ENCODE measurements at places on chromosomes 12 and 14.

GRCh38 chr14:99213101-99213500 lies 58.9 kb downstream of the BCL11B start:
- DNase-seq: no peak

DNA sequence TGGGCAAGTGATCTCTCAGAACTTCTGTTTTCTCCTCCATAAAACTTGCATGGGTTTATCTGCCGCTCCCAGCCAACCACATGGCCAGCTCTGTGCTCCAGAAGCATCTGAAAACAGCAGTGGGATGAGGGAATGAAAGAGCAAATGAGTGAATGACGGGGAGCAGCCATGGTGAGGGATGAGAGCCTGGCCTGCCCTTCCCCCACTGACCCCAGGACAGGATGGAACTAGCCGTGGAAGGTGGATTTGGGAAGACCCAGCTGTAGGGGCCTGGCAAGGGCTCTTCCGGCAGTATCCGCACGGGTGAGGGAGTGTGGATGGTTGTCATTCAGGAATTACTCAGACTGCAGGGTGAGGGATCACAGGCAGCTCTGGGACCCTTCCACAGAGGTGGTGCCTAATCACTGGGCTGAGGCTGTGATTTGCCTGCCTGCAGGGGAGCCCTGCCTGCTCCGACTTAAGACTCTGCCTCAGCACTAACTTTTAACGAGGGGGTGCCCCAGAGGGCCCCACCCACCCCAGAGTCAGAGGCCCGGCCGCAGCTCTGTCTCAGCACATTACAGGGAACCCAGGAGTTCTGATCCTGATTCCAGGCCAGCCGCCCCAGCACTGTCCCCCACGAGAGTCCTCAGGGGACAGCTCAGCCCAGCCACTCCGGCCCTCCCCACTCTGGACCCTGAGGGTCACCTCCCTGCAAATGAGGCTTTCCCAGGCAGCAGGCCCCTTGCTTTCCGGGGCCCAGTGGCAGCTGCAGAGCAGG lies 136.8 kb upstream of the C14orf180 start:
- DNase-seq: no peak

DNA sequence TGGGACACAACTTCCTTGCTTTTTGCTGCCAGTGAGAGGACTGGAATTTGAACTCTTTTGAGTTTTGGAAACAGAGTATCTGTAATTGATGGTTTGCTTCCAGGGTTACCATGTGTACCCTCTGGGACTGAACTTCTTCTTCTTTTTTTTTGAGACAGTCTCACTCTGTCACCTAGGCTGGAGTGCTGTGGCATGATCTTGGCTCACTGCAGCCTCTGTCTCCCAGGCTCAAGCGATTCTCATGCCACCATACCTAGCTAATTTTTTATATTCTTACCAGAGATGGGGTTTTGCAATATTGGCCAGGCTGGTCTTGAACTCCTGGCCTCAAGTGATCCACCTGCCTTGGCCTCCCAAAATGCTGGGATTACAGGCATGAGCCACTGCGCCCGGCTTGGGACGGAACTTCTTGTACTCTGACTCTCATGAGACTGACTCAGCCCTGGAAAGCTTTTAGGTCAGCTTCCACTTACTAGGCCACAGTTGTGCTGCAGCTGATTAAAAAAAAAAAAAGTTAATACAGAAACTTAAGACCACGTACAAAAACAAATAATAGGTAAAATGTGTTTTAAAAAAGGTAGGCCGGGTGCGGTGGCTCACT lies 15.8 kb downstream of the SEL1L start:
- no peak for DNase-seq

GRCh38 chr14:63715360-63715759 lies 12.5 kb downstream of the SGPP1 start:
- no peak for DNase-seq

- DNase-seq: no peak
These were observed 80.5 kb upstream of the DACT1 start for GRCh38 chr14:58557242-58557641.

GRCh38 chr12:108442067-108442466 lies 73.0 kb upstream of the FICD start:
- no peak for DNase-seq

- DNase-seq: no peak
These were observed 3.1 kb upstream of the RNASE9 start for GRCh38 chr14:20563971-20564370.

DNA sequence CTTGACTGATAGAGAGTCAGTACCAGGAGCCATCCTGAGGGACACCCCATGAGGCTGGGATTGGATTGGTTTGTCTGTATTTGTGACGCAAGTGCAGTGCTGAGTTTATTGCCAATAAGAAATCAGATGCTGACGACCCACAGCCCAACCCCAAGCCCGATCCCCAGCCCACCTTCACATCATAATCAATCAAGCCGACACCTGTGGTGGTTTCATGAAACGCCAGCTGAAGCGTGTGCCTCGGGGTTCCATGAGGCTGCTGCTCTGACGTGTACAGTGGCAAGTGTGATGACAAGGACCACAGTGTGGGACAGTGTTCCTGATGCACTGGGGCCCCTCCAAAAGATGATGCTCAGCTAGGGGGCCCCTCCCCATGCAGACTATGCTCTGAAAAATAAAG lies 62.1 kb upstream of the C14orf180 start:
- no peak for DNase-seq
